Activated T-cell treated with anti-CD3 and anti-CD28 coated beads for 24 hours (primary cell): ENCODE measurements at places on chromosomes 2 and 18.

GRCh38 chr2:238167761-238168160 is 9.0 kb downstream of the ERFE start:
- no peak for DNase-seq

DNA sequence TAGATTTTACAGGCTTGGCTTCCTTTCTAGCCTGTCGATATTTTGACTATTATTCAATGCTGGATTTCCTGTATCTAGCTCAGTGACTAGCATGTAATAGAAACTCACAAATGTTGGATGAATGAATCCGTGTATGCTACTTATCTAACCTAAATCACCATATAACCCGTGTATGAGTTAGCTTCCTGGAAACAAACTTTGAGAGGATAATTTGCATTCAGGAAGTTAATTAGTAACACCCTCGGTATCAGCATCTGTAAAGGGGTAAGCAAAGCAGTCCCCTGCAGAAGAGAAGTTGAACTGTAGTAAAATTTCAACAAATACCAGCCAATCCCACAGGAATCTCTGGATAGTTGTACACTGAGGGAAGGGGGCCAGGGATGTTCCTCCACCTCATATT is 269.4 kb upstream of the LRATD1 start:
- no peak for DNase-seq

DNA sequence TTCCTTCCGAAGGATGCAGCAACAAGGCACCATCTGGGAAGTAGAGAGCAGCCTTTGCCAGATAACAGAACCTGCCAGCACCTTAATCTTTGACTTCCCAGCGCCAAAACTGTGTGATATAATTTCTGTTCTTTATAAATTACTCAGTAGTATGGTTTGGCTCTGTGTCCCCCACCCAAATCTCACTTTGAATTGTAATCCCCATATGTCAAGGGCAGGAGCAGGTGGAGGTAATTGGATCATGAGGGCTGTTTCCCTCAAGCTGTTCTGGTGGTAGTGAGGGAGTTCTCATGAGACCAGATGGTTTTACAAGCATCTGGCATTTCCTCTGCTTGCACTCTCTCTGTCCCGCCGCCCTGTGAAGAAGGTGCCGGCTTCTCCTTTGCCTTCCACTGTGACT is 899.9 kb downstream of the TRIB2 start:
- no peak for DNase-seq

DNA sequence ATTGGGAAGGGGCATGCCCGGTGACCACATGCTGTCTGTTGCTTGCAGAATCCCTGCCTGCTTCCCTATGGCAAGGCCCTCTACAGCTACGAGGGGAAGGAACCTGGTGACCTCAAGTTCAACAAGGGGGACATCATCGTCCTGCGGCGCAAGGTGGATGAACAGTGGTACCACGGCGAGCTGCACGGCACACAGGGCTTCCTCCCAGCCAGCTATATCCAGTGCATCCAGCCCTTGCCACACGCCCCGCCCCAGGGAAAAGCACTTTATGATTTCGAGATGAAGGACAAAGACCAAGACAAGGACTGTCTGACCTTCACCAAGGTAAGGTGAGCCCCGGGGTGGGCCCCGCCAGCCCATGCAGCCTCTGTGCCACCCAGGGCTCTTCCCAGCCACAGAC is 218.6 kb downstream of the SH3RF3 start:
- DNase-seq = no peak

DNA sequence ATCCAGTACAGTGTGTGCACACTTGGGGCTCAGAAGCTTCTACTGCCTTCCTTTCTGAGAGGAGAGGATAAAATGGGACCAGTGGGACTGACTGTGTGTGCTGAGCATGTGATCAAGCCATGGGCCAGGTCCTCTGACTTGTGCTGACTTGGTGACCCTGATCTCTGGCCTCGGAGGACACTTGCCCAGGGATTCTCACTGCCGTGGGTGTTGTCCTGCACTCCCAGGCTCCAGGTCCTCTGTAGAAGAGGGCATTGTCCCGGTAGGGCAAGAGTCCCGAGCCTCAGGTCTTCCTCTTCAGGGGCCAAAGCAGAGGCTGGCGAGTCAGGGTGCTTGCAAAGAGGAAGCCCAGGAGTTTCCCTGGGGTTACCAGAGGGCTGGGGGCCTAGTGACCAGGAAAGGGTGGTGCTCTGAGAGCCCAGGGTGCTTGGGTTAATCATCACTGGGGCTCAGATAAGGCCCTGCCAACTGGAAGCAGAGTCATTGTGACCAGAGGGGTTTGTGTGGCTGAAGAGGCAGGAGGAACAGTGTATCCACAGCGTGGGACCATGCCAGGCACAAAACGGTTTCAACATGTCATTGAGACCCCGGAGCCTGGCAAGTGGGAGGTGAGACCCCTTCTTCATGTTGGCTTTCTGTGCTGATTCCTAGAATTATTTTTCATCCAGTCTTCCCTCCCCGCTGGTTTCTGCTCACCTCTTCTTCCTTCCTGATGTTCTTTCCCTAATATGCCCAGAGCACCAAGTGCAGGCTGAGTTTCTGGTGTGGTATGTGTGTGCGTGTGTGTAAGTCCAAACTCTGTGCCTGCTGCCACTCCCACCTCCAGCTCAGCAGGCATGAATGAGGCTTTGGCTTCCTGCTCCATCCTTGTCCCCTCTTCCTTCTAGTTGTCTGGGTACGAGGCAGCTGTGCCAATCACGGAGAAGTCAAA is at the start of gene GCKR:
Gene GCKR (plus strand): TSS at position 483 of the 931 bp plus-strand sequence. CDS start 66 bp downstream, at position 549.
- DNase-seq = no peak

- no peak for DNase-seq
Observed at GRCh38 chr2:128779301-128780095, 460.8 kb upstream of the HS6ST1 start.

DNA sequence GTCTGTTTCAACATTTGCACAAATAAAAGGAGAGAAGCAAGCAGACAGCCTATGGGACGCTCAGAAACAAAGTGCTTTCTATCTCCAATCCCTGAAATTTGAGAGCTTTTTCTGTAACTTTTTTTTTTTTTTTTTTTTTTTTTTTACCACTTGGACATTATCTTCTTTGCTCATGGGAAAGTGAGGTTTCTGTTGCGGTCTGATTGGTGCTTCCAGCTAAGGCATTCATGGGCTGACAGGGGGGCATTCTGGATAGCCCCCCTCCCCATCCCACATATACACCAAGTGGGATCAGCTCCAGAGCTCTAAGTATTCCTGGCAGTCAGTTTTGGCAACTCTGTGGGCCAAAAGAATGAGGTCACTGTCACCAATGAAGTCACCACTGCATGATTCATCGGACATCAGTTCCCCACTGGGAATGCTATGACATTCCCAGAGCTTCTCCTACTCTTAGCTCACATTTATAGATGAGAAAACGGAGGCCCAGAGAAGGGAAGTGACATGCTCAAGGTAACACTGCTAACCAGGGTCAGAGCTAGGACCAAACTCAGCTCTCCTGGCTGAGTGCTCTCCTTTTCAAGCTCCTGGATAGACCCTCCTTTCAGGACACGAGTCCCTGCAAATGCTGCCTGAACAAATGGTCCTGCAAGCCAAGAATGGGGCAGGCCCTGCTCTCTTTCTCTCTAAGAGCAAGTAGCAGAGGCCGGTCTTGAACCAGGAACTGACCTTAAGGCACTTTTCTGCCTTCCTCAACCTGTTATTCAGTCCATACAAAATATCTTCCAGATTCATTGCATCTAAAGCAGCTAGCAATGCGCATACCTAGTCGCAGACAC is 61.3 kb downstream of the TMEM247 start:
- no peak for DNase-seq

DNA sequence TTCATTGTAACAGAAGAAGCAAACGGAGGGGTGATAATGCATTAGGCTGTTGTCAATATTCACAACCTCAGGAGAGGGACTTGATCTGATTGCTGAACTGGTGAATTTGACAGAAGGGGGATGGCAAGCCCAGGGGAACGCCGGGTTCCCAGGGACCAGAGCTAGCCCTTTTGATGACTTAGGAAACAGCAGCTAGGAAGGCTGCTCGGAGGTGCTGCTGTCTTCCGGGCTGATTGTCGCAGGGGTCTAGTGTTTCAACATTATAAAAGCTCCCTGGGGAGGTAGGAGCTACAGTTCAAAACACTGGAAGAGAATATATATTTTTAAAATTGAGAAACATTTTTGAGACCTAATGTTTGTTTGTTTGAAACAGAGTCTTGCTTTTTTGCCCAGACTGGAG is 47.3 kb downstream of the CD8B2 start:
- no peak for DNase-seq

DNA sequence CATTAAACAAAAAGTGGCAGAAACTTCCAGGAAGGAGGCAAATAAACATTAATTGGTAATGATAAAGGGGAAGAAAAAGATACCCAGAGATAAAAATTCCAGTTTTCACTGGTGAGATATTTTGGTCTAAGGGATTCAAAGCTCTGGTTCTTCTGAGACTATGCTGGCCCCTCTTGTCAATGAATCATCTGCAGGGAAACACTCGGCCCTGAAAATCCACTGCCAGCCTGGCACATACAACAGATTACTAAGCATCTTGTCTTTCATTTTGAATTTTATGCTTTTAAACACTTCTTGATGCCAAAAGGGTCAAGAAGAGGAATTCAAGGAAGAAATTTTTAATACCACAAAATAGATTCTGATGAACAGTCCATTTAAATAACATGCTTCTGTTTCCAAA is 1603.8 kb upstream of the ZEB2 start:
- no peak for DNase-seq

- DNase-seq = no peak
Observed at GRCh38 chr2:229273723-229274338, 2.7 kb upstream of the PID1 start.

GRCh38 chr2:236631281-236631855 is 61.7 kb downstream of the ACKR3 start:
- DNase-seq = no peak

DNA sequence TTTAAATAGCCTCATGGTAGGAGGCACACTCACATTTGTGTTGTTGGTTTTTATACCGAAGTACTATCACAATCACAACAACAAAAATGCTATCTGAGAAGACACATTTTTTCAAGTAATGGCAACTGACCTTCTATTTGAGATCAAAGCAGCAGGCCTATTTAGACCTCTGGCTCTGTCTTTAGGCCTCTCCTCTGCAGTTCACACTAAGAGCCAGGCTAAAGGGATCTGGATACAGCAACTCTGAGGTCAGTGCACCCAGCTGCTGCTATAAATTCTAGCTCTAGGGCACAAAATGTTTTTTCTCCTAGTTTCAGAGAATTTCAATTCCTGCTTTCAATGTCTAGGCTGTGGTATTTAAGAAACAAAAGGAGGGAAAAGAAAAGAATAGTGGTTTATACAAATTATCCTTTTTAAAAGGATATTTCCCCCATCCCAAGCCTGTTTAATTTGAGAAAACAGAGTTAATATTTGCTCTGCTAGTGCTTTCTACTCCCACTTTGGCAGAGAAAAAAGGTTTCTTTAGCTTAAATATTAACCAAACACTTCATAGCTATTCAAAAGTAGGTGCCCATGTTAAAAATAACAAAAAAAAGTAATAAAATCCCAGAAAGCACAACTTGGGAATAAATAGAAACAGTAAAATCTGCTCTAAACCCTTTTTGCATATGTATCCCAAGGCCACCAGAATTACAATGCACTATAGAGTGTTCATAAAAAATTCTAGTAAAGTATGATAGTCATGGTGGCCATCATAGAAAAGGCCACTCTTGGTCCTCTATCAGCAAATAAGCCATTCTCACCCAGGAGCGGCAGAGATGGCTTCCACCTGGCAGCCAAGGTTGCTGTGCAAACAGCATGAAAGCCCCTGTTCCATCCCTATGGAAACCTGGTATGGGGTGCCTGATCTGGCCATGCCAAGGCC is 293.6 kb upstream of the SESTD1 start:
- no peak for DNase-seq

DNA sequence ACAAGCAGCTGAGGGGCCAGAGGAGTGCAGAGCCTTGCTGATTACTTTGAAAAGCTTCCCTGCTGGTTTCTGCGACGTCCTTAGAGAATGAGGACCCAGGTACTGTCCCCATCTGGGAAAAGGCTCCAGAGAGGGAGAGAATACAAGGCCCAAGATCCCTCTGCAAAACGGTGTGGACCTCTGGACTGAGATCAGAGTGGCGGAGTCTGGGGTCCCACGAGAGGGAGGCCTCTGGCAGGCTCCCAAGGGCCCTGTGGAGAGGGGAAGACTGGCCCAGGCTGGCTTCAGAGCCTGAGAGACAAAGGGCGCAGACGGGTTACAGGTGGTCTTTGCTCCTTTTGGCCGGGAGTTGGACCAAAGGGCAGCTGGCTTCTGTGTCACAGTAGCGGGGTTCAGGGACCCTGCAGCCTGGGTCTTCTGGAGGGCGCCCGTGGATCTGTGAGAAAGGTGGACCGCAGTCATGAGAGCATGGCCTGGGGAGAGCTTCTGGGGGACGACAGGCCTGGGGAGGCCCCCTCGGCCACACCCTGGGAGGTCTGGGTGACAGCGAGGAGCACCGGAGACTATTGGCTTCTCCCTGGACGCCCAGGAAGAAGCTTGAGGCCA is 805 bp downstream of the SNORC start:
- DNase-seq = no peak

DNA sequence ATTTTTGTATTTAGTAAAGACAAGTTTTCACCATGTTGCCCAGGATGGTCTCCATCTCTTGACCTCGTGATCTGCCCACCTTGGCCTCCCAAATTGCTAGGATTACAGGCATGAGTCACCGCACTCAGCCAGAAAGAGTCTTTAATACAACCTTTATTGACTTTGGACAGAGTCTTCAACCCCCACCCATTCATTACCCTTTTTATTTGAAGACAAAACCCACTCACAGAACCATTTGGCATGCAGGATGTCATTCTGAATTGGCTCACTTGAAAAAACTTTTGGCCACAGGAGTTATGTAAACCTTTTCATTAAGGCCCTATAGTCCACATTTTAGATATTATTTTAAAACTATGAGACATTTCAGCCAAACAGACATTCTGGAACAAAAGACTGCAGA is 217.9 kb upstream of the RND3 start:
- no peak for DNase-seq

- no peak for DNase-seq
Observed at GRCh38 chr2:224101820-224102630, 62.9 kb upstream of the SERPINE2 start.

DNA sequence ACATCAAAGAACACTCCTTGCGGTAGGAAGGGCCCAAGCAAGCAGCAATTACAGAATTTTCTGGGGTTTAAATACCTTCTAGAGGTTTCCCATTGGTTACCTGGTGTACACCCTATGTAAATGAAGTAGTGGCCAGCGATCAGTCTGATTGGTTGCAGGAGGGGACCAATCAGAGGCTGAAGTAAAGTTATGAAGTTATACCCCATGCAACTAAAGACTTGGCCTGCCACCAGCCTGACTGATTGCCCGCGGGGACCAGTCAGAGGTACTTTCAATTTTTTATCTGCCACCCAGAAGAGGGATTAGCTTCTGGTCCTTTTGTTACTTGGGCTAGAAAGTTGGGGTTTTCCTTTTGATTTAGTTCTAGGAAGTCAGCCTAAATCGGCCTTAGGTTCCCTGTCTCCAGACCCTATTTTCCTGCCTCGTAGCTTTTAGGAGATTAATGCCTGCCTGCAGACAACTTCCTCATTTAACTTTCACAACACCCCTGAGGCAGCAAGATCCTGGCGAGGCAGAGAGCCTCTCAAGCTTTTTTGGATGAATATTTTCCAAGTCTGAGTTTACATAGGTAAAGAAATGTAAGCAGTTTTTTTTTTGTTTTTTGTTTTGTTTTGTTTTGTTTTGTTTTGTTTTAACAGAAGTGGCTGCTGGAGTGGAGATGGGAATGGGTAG is 1.5 kb upstream of the DGUOK start:
- DNase-seq = no peak

- DNase-seq = no peak
Observed at GRCh38 chr2:123453046-123453700, 571.9 kb upstream of the CNTNAP5 start.

- no peak for DNase-seq
Observed at GRCh38 chr2:127256381-127256780, 36.3 kb upstream of the CYP27C1 start.

- no peak for DNase-seq
Observed at GRCh38 chr2:203040966-203041521, 26.4 kb downstream of the NBEAL1 start.

- DNase-seq = no peak
Observed at GRCh38 chr18:8607776-8608742, 1.2 kb upstream of the RAB12 start.
